Choroid plexus epithelial cell (primary cell): ENCODE measurements at places on chromosomes 6 and 20.

DNA sequence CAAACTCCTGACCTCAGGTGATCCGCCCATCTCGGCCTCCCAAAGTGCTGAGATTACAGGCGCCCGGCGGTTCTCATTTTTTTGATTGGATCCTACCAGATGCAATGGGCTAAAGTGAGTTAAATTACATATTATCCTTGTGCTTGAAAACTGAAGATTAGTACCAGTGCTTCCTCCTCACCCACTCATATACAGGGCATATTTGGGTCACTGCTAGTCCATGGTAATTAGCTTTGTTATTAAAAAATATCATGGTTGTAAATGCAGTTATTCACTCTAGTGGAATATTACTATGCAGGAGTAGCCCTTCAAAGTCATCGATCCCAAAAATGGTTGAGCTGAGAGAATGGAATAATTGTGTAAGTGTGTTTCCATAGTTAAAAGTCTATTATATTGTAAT lies 26.5 kb downstream of the ZNF292 start:
- DNase-seq: no peak

GRCh38 chr6:50187351-50187921 lies 137.7 kb upstream of the DEFB112 start:
- no peak for DNase-seq

- DNase-seq: peak; percentile 38
These were observed 42.9 kb downstream of the POU3F2 start for GRCh38 chr6:98877250-98877649.

GRCh38 chr6:33567836-33568235 lies 12.2 kb downstream of the BAK1 start:
- DNase-seq: no peak

GRCh38 chr6:22284666-22285065 lies 12.2 kb downstream of the PRL start:
- no peak for DNase-seq
